ENCODE measurements at places on chromosomes 4 and X.
A peak's percentile ranks its signal among the peaks of the same experiment; 100 is the strongest.

- DNase-seq: no peak
Observed at GRCh38 chr4:137949746-137950145, 292.4 kb downstream of the SLC7A11 start.

DNA sequence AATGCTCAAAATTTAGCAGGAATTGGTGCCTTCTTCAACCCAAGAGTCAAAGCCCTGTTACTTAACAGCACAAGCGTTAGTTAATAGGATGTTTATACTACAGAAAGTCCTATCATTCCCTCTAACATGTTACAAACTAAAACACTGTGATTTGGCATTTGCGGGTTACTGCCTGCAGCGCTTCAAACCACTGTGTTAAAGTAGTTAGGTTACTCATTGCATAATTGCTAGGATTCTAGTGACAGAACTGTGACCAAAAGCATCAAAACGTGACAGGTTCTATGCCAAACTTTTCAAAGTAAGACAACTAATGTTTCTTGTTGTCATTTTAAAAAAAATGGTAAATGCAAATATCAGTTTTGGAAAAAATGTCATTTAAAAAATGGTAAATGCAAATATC is 442.8 kb upstream of the ZFP42 start:
- DNase-seq: no peak

DNA sequence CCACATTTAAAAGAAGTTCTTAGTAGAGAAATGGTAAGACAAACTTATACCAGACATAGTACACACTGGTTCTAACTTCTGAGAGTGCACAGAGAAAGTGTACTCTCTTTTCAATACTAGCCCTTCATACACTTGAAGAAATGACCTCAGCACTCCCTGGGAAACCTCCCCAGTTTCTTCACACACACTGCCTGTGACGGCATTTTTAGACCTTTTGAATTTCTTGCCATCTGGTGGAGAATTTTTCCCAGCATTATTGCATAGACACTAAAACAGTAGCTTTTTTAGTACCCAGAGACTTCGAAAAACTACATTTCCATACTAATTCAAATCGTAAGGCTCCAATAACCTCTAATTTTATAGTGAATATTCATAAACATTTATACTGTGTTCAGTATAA is 341.6 kb upstream of the MAOA start:
- no peak for DNase-seq

- no peak for DNase-seq
Observed at GRCh38 chrX:105483011-105483410, 262.5 kb upstream of the TEX13A start.

DNA sequence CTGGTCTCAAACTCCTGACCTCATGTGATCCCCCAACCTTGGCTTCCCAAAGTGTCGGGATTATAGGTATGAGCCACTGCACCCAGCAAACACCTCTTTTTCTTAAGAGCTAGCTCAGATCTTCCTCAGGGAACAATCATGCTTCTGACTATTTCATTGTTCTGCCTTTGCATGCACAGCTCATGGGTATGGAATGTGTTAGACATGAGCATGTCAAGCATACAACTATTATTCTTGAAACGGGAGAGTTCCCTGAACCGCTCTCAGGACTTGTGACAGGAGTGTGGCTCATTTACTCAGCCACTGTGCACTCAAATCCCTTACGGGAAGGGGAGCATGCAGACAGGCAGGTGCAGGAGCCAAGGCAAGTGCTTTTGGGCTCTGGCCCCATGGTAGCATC is 231.7 kb upstream of the TAPT1 start:
- DNase-seq: no peak

GRCh38 chr4:100495074-100495473 is 22.7 kb downstream of the EMCN start:
- no peak for DNase-seq

- DNase-seq: no peak
Observed at GRCh38 chr4:74377714-74378113, 12.8 kb downstream of the EREG start.

DNA sequence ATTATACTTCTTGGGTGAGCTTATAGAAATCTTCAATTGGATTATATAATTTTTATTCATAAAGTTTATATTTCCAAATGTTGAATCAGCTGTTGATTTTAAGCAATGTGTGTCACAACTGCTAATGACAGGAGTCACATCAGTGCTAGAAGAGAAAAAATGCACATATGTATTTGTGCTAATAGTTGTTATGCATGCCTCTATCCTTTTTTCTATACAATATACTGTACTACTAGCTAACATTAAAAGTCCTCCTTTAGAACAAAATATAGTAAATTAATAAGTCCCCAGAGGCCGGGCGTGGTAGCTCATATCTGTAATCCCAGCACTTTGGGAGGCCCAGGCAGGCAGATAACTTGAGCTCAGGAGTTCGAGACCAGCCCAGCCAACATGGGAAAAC is 23.7 kb upstream of the HNRNPD start:
- no peak for DNase-seq

GRCh38 chrX:154599531-154599930 is 14.6 kb downstream of the CTAG1A start:
- DNase-seq: no peak

DNA sequence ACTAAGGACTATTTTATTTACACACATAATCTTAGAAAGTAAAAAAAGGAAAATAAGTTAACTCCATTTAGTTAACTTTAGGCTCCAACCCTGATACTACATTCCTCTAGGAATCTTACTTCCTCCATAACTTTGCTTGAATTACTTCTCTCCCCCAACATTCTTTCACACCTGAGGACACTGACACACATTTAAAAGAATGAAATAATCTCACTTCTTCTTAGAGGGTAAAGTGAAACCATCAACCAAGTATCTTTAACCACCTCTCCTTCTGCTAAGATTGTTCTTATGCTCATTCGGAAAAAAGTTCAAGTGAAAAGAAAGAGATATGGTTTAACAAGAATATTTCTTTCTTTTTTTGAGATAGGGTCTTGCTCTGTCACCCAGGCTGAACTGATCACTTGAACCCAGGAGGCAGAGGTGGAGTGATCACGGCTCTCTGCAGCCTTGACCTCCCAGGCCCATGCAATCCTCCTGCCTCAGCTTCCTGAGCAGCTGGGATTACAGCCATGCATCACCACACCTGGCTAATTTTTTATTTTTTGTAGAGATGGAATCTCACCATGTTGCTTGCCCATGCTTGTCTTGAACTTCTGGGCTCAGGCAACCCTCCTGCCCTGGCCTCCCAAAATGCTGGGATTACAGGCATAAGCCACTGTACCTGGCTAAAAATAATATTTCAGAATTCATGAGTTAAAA is 28.5 kb downstream of the SLC25A4 start:
- DNase-seq: no peak

DNA sequence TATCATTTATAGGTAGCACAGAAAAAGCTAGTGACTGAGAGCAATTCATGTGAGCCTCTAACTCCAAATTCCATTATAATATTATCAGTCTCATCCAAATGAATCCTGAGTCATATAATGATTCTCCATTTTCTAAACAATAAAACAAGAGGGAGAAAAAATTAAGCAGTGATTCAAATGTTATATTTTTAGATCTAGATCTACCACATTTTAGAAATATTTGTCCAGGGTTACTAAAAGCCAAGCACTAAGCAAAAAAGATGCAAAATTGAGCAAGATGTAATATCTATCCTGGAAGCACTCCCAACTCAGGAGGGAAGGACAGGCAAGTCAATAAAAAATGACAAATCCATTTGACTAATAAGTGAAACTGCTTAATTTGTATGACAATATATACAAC is 172.8 kb downstream of the FBXW7 start:
- no peak for DNase-seq

DNA sequence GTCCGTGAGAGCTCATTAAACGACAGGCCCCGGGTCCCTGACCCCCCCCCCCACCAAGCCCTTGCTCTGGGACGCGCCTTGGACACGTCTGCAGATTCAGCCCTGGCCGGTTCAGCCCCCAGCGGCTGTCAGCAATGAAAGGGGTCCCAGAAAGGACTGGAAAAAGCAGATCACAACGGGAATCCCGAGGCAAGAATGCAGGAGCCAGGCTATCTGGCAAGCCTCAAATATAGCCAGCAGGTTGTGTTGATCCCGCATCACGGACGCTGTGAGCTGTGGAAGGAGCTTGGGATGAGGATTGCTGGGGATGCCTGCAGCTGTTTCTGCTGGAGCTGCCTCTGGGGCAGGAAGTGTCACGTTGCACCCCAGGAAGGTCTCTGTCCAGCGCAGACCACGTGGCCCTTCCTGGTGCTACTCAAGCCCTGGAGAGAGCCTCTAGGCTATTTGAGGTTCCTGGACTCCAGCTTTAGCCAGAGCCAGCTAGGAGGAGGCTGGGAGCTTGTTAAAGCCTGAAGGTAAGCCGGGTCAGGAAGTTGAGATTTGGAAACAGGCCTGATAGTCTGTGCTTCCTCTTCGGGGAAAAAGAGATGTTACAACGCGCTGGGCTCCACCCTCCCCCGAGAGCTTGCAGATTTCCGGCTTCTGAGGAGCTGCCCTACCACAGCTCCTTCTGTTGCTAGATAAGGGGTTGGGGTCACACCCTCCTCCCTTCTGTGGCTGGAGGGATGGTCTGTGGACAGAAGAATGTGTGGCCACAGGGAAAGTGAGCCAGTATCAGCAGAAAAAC is 19.3 kb upstream of the CSF2RA start:
- peak; percentile 72 for DNase-seq

DNA sequence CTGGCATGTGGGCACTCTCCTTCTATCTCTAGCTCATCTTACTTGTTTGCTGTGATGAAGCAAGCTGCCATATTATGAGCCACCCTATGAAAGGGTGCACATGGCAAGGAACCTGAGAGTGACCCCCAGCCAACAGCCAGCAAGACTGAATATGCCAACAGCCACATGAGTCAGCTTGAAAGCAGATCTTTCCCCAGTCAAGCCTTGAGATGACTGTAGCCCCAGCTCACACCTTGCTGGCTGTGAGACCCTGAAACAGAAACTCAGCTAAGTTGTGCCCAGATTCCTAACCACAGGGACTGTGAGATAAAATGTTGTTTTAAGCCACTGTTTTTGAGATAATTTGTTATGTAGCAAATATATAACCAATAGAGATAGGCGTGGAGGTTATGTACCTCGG is 36.2 kb downstream of the KDM5C start:
- no peak for DNase-seq

DNA sequence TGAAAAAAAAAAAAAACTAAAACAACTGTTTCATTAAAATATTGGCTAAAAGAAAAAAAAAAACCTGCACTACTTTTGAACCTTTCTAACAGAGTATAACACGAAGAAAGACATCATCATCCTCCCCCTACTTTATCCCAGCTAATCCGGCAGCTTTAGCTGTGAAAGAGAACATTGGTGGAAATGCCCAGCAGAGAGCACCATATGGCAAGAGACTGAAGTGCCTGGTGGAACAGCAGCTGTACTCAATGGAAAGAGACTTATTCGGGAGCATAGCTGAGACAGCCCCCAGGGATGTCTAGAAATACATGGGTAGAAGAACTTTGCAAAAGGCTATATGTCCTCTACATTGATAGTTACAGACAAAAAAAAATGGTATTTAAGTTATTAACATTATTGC is 30.3 kb downstream of the STPG2 start:
- DNase-seq: no peak

- DNase-seq: no peak
Observed at GRCh38 chrX:136204571-136204970, 46.6 kb downstream of the MAP7D3 start.

DNA sequence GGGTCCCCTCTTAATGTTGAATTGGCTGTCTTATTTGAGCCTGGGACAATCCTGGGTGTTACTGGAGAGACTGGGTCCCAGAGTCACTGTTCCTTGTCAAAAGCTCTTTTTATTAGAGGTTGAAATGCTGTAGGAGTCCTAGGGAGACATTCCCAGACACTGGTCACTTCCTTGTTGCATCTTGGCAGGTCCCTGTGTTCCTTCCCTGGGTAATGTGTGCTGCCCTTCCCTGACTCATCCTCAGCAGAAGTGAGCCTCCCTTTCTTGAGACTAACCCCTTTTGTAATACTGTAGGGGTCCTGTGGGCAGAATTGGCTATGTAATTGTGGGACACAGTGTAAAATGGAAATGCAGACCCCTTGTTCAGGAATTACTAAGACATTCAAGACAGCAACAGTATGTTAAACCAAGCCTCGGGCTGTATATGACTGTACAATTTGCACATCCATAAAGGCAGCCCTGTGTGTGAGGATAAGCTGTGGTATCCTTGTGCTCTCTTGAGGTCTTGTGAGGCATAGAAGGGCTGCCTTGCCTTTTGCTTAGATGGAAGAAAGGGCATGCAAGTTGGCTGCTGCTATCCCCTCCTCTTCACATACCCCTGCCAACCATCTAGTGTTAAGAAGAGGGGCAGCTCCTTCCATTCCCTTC is 53.5 kb downstream of the DCLK2 start:
- no peak for DNase-seq

- DNase-seq: no peak
Observed at GRCh38 chr4:169921732-169922131, 104.5 kb downstream of the MFAP3L start.

- no peak for DNase-seq
Observed at GRCh38 chr4:1961563-1961962, 47.2 kb downstream of the NELFA start.

DNA sequence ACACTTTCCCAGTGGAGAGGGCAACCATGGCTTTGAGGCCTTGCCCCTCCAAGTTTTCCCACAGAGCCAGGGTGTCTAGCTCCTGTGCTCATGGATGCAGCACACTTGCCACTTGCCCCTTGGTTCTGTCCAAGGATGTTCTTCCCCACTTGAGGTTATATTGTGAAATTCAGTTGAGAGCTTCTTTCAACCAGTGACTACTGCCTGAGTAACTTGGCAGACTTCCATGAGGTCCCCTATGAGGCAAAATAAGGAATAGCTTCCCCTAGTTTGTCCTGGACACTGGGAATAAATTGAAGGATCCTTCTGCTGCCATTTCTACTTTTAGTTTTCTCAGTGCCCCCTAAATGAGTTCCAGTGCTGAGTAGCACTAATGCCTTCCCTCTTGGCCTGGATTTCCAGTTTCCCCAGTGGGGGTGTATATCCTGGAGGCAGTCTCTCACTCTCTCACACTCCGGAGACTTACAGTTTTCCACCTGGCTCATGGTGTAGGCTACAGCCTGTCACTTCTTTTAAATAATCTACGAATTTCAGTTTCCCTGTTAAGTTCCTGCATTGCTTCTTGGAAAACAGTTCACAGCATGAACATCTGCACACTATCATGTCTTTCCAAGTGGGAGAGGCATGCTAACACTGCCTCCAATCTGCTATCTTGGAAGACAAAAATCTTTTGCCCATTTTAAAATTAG is 36.4 kb upstream of the ADH4 start:
- no peak for DNase-seq

DNA sequence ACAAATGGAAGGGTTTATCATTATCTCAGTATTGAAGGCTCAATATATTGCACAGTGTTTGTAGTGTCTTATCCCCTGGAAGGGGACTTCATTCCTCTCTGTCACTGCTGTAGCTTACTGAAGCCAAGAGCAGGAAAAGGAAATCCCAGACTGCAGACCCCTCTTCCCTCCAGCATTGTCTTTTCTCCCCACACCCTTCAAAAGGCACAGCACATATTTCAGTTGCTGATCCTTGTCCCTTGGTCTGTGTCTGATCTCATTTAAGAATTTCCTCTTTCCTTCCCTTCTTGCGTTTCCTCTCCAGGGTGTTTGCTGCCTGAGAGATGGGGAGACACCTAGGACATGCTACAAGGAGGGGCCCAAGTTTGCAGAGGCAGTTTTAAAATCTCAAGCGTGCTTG is 40.1 kb downstream of the STIM2 start:
- no peak for DNase-seq

Measured in left forelimb (tissue), 1 donor.